HS-5 (cell line): ENCODE measurements at places on chromosomes 5 and 9.

GRCh38 chr9:93830606-93831005, 124.5 kb downstream of the BARX1 start:
- no peak for DNase-seq

- no peak for DNase-seq
These were observed 376.0 kb upstream of the PAPPA start for GRCh38 chr9:115777610-115778009.

DNA sequence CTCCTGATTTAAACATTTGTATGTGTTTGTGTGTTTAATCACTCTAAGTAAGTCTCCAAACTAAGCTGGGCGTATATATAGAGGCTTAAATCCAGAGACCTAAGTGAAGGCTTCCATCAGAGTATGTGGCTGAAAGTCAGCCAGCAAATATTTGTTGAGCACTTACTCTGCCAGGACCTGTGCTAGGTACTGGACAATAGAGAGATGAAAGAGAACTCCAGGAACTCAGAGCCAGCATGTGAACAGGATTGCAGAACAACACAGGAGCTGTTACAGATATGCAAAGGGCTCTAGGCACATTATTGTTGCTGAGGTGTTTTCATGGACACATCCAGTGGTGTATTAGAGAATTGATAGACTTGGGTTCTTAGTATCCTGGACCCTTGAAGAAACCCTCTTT, 4.7 kb upstream of the BNIP1 start:
- DNase-seq, result no peak

DNA sequence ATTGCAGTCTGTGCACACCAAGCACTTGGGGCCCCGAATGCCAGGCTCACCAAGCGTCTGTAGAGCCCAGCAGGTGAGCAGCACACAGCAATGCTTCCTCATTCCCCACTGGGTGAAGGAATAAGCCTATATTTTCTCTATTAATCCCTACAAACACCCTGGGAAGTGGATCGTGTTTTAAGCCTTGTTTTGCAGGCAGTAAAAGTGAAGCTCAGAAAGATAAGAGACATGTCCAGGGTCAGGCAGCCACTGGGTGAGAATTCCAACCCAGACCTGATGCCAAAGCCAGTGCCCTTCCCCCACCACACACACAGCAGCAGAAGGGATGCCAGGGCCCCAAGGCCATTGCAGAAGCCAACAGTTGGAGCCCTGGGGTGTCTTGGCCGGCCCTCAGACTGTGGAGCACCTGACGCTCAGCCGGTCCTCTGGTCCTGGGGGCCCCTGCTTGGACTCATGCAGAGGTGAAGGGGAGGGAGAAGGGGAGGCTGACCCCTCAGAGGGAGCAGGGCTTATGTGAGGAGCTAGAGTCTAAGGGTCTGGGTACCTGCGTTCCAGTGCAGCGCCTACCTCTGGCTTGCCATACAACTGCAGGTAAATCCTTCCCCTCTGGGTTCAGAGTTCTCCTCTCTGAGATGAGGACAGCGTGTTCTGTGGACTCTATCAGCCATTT, 26.3 kb upstream of the SYNPO start:
- no peak for DNase-seq

DNA sequence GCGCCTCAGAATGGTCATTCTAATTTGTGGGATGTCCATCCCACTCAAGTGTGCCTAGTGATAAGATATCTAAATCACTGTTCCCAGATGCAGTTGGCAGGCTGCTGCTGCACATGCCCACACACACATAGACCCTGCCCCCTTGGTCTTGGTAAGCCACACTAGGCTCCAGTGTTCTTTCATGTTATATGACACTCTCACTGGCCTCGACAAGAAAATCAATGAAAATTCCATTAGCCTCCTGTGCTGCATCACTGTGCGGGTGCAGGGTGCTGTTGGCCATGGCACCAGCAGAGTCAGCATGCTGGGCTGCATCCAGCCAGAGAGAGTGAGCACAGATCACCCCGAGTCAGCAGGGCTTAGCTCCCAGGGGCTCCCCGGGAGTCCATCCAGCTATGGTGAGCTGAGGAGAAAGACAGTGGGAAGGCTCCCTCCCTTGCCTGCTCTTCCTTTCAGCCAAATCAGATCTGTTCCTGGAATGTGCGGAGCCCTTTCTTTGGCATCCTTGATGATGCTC, 59.9 kb downstream of the ABLIM3 start:
- no peak for DNase-seq

- DNase-seq, result no peak
These were observed 203.6 kb upstream of the GRAMD2B start for GRCh38 chr5:126219616-126220015.

- DNase-seq, result no peak
These were observed 46.8 kb upstream of the ATG10 start for GRCh38 chr5:81925009-81925408.

GRCh38 chr5:170223360-170223759, 9.4 kb upstream of the C5orf58 start:
- no peak for DNase-seq

GRCh38 chr5:178438796-178439195, 151.4 kb downstream of the COL23A1 start:
- no peak for DNase-seq
